Fibroblast of the aortic adventitia (primary cell): ENCODE measurements at places on chromosomes 2 and 18. TPM values are rescaled to one million over a fixed set of nuclear protein-coding genes. Genes with fewer than 3 reads are reported as not detected.

ABCG8 gene
- total RNA-seq: not detected in 2 replicates

LINC00305 gene
- total RNA-seq: not detected in 2 replicates

HDHD2 gene
- 24.3 and 49.7 TPM in 2 replicates for total RNA-seq

RGPD6 gene
- 34.9 and 45.0 TPM in 2 replicates for total RNA-seq

AQP4 gene
- not detected in 2 replicates for total RNA-seq

POMC gene
- 0.63 and 7.5 TPM in 2 replicates for total RNA-seq

NEDD4L gene
- total RNA-seq: 15.5 and 22.2 TPM in 2 replicates

ARL6IP6 gene
- total RNA-seq: 13.6 and 40.3 TPM in 2 replicates

FAM237A gene
- total RNA-seq: not detected in 2 replicates

GEN1 gene
- total RNA-seq: 32.4 and 51.2 TPM in 2 replicates

DCDC2C gene
- total RNA-seq: not detected in 2 replicates

DOK1 gene
- total RNA-seq: 11.4 and 36.9 TPM in 2 replicates

CDH19 gene
- total RNA-seq: not detected in 2 replicates

UGT1A6 gene
- total RNA-seq: 0.09 TPM in 1 of 2 replicates, not detected in the other

ALLC gene
- not detected in 2 replicates for total RNA-seq

DNAH6 gene
- total RNA-seq: under 0.01 and 0.49 TPM in 2 replicates

GBX2 gene
- total RNA-seq: 0.25 TPM in 1 of 2 replicates, not detected in the other

FKBP7 gene
- total RNA-seq: 35.5 and 109 TPM in 2 replicates

DOCK10 gene
- 66.2 and 71.3 TPM in 2 replicates for total RNA-seq

TCF7L1 gene
- 3.5 and 3.7 TPM in 2 replicates for total RNA-seq

STARD7 gene
- total RNA-seq: 85.8 and 170 TPM in 2 replicates

NCOA1 gene
- total RNA-seq: 10.4 and 24.0 TPM in 2 replicates

RNPEPL1 gene
- 11.3 and 12.7 TPM in 2 replicates for total RNA-seq

OR6B2 gene
- total RNA-seq: not detected in 2 replicates

HOXD8 gene
- total RNA-seq: 0.45 and 0.49 TPM in 2 replicates
